ENCODE measurements at places on chromosomes 7 and 10.

DNA sequence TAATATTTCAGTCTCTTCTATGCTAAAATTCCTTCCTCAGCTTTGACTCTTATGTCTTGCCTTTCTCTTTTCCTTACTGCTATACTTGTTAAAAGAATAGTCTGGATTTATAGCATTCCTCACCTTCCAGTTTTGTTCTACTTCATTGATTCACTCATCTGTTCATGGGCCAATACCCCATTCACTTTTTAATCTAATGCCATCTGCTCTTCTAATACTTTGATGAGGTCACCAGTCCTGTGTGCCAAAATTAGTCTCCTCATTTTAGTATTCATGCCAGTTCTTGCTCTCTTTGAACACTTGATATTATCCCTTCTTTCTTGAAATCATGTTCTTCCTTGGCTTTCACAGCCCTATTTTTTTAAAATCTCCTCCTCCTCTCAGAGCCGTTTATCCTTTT, 19.3 kb downstream of the STK17A start:
- no peak for DNase-seq

GRCh38 chr7:142338633-142339501, 81.0 kb upstream of the PRSS58 start:
- DNase-seq = no peak

- no peak for DNase-seq
Measured at GRCh38 chr7:44325811-44326241, 432 bp upstream of the CAMK2B start.

GRCh38 chr7:98372993-98373392, 27.9 kb downstream of the BAIAP2L1 start:
- DNase-seq = no peak

GRCh38 chr10:28282336-28282735, 20.5 kb downstream of the MPP7 start:
- no peak for DNase-seq

- no peak for DNase-seq
Measured at GRCh38 chr7:24457219-24457558, 116.1 kb upstream of the PALS2 start.

GRCh38 chr10:48683868-48684267, 805 bp upstream of the WDFY4 start:
- no peak for DNase-seq

GRCh38 chr7:46143949-46144917, 223.2 kb upstream of the IGFBP3 start:
- no peak for DNase-seq

- DNase-seq = no peak
Measured at GRCh38 chr7:2503056-2503941, 16.3 kb upstream of the LFNG start.

DNA sequence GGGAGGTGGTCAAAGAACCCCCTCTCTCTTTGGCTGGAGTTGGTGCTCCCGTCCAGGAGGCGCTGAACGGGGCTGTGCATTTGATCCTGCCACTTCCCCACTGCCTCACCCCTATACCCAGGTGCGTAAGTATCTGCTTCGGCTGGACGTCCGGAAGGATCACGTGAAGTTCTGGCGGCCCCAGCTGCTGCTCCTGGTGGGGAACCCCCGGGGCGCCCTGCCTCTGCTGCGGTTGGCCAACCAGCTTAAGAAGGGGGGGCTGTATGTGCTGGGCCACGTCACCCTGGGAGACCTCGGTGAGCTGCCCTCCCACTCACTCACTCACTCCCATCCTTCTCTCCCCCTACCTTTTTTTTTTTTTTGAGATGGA, 5.6 kb upstream of the TRIP6 start:
- no peak for DNase-seq

DNA sequence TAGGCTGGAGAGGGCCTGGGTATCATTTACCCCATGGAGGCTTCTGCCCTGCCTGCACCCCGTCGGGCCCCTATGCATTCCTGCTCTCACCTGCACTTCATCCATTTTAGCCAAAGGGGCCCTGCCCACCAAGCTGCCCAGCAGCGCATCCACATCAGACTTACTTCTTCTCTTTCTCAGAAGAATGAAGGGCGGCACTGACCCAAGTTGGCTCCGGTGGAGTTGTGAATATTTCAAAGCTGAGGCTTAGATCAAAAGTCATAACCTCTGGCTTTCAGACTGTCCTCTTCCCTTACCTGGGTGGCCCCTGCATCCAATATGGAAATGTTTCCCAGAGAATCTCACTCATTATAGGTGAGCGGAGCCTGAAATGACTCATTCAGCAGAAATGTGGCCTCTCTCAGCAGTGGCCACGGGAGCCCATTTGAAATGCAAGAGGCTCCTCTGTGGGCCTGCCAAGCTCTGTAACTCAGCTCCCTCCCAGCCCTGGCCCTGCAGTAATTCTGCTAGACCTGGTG, 117.6 kb upstream of the TCF7L2 start:
- no peak for DNase-seq

GRCh38 chr7:70774950-70775527, 356.9 kb upstream of the GALNT17 start:
- no peak for DNase-seq

Data from CD4-positive, alpha-beta T cell treated with Interleukin-2 at 100 ng/mL for 4 hours (primary cell).